ENCODE measurements at places on chromosomes 2 and 18.

- DNase-seq: no peak
Measured at GRCh38 chr2:121239471-121239870, 45.5 kb downstream of the TFCP2L1 start.

GRCh38 chr2:4140281-4140970 is 437.1 kb downstream of the DCDC2C start:
- no peak for DNase-seq

DNA sequence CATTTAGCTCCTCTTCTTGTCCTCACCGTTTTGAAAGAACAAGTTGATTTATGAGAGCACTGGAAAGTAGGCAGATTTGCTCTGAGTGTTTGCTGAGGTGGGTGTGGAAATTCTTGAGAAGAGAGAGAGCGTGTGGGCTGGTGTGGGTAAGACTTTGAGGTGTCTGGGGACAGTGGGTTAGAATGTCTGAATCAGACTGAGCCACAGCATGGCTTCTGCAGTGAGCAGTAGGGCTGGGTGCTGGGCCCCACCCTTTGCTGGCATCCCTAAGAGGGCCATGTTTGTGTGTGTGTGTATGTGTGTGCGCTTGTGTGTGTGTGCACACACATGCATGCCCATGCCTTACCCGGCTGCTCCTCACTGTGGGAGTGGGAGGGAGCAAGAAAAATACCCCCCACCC is 63.7 kb downstream of the COPS8 start:
- no peak for DNase-seq

- no peak for DNase-seq
Measured at GRCh38 chr2:127034883-127035611, 71.9 kb downstream of the BIN1 start.

DNA sequence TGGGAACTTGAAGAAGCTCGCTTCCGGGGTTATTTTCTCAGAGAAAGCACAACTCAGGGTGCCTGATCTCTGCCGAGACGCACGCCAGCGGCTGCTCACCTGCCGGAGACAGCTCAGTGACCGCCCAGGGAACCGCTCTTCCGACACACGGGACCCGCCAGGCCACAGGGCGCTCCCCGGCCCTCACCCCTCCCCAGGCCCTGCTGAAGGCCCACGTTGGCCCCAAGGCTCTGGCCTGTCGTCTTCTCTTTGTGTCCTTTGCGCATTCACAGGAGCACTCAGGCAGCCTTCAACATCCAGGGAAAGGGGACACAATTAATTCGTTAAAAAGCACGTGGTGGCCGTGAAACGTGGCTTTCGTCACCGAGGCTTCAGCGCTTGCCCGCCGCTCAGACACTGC is 276.3 kb upstream of the SALL3 start:
- no peak for DNase-seq

- DNase-seq: no peak
Measured at GRCh38 chr2:138559641-138560040, 58.1 kb downstream of the SPOPL start.

DNA sequence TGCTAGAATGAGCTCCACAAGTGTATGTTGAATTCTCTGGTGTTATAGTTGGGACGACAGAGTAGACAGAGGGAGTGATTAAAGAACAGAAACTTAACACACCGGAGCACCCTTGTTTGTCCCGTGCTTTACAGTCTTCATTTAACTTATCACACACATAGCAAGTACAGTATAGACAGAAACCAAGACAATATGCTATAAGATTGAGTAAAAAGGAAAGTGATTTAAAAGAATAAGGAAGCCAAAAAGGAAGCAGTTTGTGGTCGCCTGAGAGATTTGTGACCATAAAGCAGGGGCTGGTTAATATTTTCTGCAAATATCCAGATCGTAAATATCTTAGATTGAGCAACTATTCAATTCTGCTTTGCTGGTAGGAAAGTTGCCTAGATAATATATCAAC is 1128.4 kb downstream of the TSN start:
- DNase-seq: no peak

GRCh38 chr2:106724301-106724794 is 161.6 kb downstream of the ST6GAL2 start:
- DNase-seq: no peak

GRCh38 chr2:42566837-42567321 is 1.6 kb upstream of the MTA3 start:
- DNase-seq: no peak

Data from D721Med (cell line).